ENCODE measurements at places on chromosomes 1 and 21.

GRCh38 chr1:205668951-205669340, 11.4 kb downstream of the SLC45A3 start:
- no peak for DNase-seq

DNA sequence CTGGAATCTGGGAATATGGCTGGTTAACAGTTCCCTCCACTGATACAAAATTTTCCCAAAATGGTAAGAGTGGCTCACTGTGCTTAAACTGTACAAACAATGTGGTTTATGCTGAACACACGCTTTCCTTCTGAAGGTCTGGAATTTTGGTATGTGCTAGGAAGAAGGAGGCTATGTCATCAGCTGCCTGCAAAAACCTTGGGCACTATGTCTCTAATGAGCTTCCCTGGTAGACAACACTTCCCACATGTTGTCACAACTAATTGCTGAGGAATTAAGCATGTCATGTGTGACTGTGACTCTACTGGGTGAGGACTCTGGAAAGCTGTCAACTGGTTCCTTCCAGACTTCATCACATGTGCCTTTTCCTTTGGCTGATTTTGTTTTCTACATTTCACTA, 29.2 kb downstream of the IPP start:
- peak; percentile 59 for DNase-seq

DNA sequence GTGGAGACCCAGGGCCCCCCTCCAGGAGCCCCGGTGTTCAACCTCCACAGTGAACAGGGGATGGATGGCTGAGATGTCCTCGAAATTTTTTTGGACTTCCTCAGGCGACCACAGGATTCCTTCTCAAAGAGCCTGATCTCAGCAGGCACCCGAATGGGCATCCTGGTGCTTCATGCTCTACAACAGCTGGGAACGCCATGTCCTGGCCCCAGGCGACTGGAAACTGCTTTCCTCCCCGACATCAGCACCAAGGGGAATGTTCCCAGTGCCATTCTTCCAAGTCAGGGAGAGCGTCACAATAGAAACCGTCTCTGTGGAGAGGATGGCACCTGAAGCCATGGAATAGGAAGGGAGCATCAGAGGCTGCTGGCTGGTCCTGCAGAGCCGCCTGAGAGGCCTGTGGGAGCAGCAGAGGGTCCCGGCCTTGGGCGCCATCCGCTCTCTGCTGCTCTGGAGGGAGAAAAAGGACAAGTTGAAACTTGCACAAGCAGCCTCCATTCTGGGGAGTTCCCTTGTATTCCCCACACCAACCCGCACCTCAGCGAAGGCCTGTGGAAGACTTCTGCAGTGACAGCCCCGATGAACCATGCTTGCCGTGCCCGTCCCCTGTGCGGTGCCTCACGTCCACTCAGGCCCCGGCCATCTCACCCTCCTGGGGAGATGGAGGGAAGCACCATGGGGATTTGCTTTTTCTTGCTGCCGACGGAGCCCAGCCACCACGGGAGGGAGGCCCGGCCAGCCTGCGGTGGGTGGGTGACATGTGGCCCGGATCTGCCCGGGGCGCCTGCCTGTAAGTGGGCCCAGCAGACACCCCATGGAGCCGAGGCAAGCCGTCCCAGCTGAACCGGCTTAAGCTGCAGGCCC, 2.3 kb upstream of the ADARB1 start:
- DNase-seq: no peak

DNA sequence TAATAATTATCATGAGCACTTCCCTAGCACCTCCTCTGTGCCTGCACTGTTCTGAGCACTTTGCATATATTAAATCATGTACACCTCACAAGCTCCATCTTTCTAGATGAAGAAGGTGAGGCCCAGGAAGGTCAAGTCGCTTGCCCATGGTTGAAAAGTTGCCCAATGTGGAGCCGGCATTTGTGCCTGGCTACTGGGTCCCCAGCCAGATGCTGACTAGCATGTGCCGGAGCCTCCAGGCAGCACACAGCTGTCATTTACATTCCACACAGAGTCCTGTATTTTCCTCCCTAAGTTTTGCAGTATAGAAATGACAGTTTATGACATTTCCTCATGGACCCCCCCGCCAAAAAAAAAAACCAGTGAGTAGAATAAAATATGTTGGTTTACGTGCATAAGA, 94.3 kb downstream of the BCAR3 start:
- DNase-seq: no peak

GRCh38 chr1:25648681-25649440, 32.3 kb downstream of the MAN1C1 start:
- DNase-seq: no peak

- DNase-seq: no peak
These were observed 134.3 kb upstream of the ZBTB40 start for GRCh38 chr1:22317231-22317919.
